AG08395 (cell line): ENCODE measurements at places on chromosomes 11 and 22.

- no peak for DNase-seq
These were observed 3.3 kb upstream of the TRIM29 start for GRCh38 chr11:120141113-120141767.

GRCh38 chr11:117825538-117826189 lies 1.1 kb upstream of the FXYD2 start:
- DNase-seq = no peak

DNA sequence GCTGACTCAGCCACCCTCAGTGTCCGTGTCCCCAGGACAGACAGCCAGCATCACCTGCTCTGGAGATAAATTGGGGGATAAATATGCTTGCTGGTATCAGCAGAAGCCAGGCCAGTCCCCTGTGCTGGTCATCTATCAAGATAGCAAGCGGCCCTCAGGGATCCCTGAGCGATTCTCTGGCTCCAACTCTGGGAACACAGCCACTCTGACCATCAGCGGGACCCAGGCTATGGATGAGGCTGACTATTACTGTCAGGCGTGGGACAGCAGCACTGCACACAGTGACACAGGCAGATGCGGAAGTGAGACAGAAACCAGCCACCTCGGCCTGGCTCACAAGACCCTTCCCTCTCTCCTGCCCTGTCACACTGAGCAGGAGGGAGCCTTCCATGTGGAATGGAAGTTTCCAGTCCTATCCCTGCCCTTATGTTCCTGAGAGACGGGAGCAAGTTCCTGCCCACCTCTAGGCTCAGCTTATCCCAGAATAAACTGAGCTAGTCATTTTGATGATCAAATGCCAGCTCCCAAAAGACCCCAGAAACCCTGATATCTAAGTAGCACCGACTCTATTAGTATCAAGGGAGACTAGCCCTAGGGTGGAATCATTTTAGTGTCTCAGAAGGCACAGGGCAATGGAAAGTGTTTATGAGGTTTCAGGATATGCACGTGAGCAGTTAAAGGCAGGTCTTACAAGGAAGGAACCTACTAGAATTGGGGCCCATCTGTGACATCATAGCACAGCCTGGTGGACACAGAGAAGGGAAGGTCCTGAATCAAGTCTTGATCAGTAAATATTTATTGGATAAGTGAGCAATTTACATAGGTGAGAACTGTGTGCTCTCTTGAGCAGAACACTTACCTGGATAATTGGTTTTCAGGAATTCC lies 6.3 kb upstream of the IGLL5 start:
- no peak for DNase-seq

DNA sequence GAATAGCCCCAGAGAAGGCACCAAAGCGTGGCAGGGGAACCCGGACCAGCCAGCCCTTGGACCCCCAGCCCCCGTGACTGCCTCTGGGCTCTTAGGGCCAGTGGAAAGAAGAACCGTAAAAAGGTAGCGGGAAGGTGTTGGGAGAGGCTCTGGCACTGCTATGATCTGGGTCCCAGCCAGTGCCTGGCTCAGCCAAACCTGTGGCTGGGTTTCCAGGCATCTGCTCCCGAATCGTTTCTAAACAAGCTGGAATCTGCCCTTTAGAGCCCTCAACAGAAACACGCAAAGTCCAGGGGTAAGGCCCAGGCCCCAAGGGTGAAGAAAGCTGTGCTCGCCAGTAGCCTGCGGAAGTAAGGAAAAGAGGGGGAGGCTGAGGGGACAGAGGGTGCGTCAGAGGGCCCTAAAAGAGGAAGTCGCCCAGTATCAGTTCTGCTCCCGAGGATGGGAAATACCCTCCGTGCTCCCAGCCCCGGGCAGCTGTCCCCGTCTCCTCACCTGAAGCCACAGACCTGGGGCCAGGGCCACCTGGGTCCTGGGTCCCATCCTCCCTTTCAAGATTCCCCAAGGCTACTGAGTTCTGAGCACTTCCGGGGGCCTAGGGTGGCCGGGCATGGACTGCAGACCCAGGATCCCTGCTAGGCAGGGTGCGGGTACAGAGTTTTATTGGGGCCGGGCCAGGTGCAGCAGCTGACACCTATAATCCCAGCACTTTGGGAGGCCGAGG lies 24.7 kb downstream of the IL10RA start:
- DNase-seq = no peak

- no peak for DNase-seq
These were observed 82.2 kb upstream of the PRODH start for GRCh38 chr22:19018256-19018655.

DNA sequence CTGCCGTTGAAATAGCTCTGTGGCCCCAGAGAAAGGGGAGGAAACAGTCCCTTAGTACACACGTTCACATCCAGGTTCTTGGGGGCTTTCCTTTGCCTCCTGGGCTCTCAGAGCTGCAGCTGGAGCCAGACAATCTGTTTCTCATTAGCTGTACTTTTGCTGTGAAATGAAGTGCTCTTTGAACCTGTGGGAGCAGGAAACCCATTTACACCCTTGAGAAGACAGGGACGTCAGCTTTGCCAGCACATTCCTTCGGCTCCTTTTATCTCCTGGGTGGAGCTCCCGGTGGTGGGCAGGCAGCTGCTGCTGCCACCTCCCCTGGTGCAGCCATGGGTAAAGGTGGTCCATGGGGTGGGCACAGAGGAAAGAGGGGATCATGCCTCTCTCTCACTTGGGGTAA lies 80.6 kb upstream of the TIMP3 start:
- DNase-seq = no peak

DNA sequence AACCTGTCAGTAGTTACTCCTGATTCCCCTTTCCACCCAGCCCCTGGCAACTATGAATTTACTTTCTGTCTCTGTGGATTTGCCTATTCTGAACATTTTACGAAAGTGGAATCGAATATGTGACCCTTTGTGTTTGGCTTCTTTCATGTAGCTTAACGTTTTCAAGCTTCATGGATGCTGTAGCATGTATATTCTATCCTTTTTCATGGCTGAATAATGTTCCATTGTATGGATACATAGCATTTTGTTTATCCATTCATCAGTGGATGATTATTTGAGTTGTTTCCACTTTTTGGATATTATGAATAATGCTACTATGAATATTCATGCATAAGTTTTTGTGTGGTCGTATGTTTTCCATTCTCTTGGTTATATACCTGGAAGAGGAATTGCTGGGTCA lies 9.2 kb upstream of the GLB1L2 start:
- no peak for DNase-seq

- peak; percentile 79 for DNase-seq
These were observed 84.6 kb downstream of the SWAP70 start for GRCh38 chr11:9748361-9748970.
